Esophagus mucosa (tissue), 1 donor: ENCODE measurements at places on chromosomes 5 and 9. TPM values are rescaled to one million over a fixed set of nuclear protein-coding genes. Genes with fewer than 3 reads are reported as not detected.

Gene SLC46A2
- total RNA-seq = 0.44 TPM

Gene TAF11L8
- total RNA-seq = not detected

Gene STING1
- total RNA-seq = 45.5 TPM

Gene CDC23
- total RNA-seq = 20.6 TPM

Gene MAST4
- 106 TPM for total RNA-seq

Gene GGTA1
- 7.1 TPM for total RNA-seq

Gene FGF18
- total RNA-seq = 0.08 TPM

Gene FREM1
- 0.20 TPM for total RNA-seq

Gene TMEM215
- total RNA-seq = not detected

Gene SGCD
- total RNA-seq = 0.52 TPM

Gene MAMDC2
- 1.3 TPM for total RNA-seq
